RWPE1 (cell line): ENCODE measurements at places on chromosomes 5 and 9.
A peak's percentile ranks its signal among the peaks of the same experiment; 100 is the strongest.

DNA sequence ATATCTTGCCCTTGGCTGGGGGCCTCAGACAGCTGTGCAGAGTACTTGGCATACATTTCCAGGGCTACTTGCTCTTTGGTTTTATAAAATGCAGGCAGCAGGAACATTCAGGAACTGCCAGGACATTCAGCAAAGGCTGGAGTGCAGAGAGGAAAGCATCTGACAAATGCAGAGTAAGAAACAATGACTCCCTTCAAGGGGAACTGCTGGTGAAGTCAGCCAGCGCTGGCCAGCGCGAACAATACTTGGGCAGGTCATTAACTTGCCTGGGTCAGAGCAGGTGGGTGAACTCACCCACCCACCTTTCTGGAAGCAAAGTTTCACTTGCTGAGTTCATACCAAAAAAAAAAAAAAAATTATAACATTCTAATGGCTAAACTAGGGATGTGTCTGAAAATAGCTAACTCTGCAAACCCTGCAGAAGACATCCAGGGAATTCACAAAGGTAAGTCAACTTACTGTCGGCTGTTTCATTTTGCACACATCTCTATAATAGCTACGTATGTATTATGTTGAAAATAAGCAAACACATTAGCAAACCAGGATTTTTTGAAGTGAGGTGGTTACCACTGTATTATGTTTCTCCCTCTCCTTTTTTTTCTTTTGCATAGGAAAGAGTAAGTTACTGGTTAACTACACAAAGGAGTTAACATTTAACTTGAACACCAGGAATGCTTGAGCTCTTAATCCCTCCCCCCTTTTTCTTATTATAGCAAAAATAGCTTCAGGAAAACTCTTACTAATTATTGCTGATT, 152.2 kb downstream of the GLIS3 start:
- no peak for DNase-seq

GRCh38 chr5:128539038-128539429, 989 bp upstream of the FBN2 start:
- DNase-seq, result peak; percentile 26

- DNase-seq, result peak; percentile 78
Measured at GRCh38 chr5:77086689-77087483, at the start of gene ZBED3. Gene ZBED3, minus strand, starts transcription at chr5:77087285. Its CDS starts 9,407 bp downstream, at chr5:77077878.

DNA sequence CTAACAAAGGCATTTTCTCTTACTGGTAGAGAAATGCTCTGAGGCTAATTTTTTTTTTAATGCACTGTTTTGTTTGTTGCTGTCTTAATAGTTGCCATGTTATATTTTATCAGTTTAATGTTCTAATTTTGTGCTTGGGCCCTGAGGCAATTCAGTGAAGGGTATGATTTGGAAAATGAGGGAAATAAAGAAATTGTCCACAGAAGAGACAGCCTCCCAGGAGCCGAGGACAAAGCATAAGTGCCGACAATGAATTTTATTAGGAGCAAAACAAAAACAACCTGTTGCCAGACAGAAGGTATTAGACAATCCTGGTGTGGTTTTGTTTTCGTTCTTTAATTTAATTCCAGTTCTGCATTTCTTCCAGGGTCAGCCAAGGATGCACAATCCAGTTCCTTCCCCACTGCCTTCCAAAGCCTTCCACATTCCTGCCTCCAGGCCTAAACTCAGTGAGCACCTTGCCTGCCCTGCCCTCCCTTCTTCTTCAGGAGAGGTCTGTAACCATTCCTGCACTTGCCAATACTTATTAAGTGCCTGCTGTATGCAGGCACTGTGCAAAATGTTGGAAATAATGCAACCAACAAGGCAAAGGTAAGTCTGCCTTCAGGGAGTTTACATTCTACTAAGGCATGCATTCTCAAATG, 4.3 kb upstream of the TCOF1 start:
- DNase-seq, result no peak

GRCh38 chr5:179327021-179327735, 18.1 kb downstream of the ADAMTS2 start:
- no peak for DNase-seq

GRCh38 chr9:137083394-137084004, 3.3 kb upstream of the MAN1B1 start:
- peak; percentile 97 for DNase-seq

DNA sequence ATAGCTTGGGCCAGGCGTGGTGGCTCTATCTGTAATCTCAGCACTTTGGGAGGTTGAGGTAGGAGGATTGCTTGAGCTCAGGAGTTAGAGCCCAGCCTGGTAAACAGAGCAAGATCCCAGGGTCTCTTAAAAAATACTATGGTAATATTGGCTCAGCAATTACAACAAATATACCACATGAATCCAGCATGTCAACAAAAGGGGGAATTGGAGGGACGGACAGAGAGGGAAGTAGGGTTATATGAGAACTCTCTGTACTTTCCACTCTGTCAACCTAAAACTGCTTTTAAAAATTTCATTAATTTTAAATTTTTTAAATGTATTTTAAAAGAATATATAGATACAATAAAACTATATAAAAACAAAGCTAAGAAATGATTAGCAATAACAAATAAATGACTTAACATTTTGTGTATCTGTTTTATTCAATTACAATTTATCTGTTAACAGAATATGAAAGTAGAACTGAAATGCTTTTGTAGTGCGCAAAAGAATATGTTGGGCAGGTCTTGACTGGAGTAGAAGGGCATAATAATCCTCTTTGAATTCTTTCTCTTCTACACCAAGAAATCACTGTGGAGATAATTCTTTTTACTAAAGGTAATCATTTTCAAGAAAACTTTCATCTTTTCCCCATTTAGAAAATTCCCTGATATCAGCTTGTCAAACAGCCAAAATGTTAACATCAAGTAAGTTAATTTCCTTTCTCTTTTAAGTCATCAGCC, 12.9 kb upstream of the CDC42SE2 start:
- DNase-seq, result no peak
